B cell (primary cell): ENCODE measurements at places on chromosomes 1 and 21.
A peak's percentile ranks its signal among the peaks of the same experiment; 100 is the strongest.

DNA sequence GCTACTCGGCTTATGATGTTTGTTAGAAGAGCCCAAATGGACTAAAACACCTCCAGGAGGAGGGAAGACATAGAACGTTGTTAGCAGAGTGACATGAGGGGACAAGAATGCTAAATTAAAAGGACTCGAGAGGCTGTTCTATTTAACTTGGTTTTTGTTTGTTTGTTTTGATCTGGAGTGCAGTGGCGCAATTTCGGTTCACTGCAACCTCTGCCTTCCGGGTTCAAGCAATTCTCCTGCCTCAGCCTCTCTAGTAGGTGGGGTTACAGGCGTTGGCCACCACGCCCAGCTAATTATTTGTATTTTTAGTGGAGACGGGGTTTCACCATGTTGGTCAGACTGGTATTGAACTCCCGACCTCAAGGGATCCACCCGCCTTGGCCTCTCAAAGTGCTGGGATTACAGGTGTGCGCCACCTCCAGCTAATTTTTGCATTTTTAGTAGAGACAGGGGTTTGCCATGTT lies 5.1 kb upstream of the HNRNPU start:
- DNase-seq, result no peak

DNA sequence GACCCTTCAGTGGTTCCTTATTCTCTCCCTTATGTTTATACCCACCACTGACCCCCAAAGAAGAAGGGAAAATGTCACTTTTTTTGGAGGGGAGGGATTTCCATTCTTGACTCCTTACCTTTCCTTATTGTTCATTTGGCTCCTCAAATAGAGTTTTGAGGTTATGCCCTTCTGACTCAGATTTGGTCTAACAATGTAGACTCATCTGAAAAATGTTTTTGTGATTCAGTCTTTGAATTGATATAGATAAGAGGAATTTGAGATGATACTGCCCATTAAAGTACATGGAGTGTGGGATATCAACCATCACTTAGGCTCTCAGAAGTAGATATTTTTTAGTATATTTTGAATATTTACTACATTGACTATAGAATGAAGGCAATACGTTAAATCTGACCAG lies 16.1 kb downstream of the USP1 start:
- no peak for DNase-seq

GRCh38 chr1:203406446-203407045 lies 55.6 kb upstream of the FMOD start:
- DNase-seq, result no peak

DNA sequence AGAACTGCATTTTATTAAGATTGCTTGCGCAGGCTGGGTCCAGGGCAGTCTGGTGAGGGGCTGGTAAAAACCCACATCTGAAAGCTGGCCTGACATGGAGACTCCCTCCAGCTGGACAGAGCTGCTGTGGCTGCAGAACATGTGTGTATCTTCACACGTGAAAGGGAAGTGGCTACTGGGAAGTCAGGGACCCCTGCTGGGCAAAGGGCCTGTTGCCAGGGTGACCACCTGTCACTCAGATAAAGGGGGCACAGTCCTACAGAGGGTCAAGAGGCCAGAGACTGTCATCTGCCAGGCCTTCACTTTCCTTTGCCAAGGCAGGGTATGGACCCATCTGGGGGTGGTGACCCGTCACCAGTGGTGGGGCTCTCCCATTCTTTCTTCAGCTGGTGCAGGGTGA lies 17.5 kb downstream of the NKAIN1 start:
- no peak for DNase-seq

DNA sequence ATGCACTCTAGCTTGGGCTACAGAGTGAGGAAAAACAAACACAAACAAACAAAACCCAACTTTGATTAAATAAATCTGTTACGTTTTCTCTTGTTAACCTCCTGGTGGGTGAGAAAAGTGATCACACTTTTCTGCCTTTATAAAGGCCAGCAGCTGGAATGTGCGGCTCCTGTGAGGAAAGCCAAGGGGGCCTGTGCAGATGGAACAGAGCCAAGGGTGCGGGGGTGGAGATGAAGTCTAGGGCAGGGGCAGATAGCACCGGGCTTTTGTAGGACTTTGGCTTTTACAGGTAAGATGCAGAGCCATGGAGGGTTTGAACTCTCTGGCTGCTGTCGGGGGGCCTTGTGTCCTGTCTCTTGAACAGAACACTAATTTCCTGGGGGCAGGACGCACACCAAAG lies 40.7 kb upstream of the GPR37L1 start:
- no peak for DNase-seq

- DNase-seq, result no peak
Measured at GRCh38 chr1:43664369-43664768, 14.4 kb downstream of the KDM4A start.

DNA sequence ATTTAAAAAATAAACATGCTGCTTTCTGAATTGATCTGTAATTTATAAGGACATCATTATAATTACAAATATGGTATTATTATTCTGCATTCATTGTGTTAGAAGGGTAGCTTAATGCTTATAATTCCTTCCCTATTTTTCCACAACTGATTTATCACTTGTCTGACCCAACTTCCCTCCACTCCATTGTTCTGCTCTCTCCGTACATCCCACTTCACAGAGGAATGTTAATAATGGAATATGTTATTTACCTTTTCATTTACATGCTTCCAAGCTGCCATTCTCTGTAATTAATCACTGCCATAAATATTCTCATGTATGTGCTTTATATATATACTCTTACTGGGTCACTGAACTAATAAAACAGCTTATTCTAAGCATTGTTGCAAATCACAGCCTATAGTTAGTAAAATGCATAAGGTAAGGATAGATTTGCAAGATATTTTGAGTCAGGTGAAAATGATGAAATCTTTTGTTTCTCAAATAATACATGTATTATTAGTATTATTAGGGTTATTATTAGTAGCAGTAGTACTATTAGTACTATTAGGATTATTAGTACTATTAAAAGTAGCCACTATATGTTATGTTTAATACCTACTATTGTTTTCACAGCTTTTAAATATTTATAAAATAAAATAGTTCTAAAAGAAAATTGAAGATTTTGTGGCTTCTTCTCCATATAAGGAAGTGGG lies 70.6 kb upstream of the NEK7 start:
- no peak for DNase-seq

DNA sequence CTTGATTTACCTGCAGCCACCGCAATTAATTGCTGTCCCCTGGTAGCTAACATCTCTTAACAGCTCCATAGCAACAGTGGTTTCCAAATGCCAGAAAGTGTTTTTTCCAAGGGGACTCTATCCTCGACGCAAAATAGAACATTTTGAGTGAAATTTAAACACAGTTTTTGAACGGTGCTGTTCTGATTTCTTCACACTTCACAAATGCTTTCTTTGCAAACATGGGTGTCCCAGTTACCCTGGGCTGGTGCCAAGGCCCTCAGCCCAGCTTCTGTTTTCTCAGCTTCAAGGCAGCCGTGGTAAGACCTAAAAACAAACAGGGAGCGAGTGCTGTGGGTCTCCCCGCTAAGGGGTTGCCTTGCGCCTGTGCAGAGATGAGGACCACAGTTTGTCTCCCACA lies 147.3 kb upstream of the VAMP3 start:
- no peak for DNase-seq

GRCh38 chr1:54276617-54277450 lies 76.9 kb downstream of the MRPL37 start:
- no peak for DNase-seq

GRCh38 chr21:36456729-36457414 lies 23.1 kb downstream of the CLDN14 start:
- DNase-seq, result no peak

DNA sequence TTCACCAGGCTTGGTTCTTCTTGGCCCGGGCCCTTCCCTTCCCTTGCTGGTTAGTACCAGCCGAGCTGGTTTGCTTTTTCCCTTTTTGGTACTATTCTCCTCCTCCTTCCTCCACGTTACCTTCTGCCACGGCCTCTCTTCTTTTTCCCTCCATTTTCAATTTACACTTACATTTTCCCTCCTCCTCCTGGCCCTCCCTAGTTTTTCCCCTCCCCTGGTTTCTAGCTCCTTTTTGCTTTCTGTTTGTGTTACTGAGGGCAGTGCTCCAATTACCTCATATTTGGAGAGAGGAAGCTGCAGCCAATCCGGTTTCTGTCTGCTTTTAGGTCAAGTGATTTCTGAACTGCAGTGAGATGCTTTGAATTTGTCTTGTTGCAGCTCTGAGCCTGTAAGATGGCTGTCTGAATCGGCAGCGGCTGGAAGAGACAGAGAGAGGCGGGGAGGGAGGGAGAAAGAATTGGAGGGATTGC lies 63.7 kb downstream of the MACF1 start:
- DNase-seq, result peak; percentile 49

DNA sequence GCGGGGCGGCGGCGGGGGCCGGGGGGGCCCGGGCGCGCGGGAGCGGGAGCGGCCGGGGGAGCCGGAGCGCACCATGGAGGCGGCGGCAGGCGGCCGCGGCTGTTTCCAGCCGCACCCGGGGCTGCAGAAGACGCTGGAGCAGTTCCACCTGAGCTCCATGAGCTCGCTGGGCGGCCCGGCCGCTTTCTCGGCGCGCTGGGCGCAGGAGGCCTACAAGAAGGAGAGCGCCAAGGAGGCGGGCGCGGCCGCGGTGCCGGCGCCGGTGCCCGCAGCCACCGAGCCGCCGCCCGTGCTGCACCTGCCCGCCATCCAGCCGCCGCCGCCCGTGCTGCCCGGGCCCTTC lies 546 bp downstream of the SKI start:
- DNase-seq, result no peak

DNA sequence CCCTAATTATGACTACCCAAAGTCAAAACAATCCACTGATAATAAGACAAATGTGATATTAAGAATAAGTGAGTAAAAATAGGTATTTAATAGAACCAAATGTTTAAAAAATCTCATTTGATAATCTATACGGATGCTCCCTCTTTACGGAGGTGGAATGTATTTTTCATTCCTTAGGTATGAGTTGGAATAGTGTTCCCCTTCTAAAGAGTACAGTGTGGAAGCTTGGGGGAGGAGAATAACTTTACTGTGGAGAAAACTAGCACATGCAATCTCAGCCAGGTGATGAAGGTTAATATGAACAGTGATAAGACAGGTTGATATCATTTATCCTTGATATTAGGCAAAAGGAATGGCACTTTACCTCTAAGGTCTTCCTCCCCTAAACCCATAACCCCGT lies 74.6 kb downstream of the GPR88 start:
- no peak for DNase-seq

DNA sequence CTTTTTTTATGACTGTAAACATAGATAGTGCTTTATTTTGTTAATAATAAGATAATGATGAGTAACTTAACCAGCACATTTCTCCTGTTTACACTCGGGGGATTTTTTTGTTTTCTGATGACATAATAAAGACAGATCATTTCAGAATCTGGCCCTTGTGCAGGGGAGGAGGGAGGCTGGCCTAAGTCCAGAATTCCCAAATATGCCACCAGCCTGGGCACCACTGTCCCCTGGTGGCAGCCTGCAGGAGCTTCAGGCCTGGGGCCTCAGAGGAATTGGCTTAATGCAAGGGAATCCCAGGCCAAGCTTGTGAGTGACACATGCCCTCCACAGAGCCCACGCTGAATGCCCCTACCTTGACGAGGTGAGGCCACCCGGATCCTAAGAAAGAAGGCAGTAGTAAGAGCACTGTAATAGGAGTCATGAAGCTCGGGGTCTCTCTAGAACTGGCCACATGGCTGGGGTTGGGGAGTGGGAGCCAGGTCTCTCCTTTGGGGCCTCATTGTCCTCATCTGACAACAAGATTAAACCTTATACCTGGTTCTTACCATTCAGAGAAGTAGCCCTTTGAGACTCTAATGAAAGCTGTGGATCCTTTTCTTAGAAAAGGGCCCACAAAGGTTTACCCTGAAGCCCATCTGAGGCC lies 24.1 kb downstream of the ETNK2 start:
- DNase-seq, result no peak

GRCh38 chr1:158122833-158123388 lies 57.8 kb upstream of the CD1D start:
- DNase-seq, result no peak

- DNase-seq, result no peak
Measured at GRCh38 chr1:200958597-200958996, 63.9 kb downstream of the INAVA start.

GRCh38 chr1:97619706-97620105 lies 301.1 kb downstream of the DPYD start:
- DNase-seq, result no peak

DNA sequence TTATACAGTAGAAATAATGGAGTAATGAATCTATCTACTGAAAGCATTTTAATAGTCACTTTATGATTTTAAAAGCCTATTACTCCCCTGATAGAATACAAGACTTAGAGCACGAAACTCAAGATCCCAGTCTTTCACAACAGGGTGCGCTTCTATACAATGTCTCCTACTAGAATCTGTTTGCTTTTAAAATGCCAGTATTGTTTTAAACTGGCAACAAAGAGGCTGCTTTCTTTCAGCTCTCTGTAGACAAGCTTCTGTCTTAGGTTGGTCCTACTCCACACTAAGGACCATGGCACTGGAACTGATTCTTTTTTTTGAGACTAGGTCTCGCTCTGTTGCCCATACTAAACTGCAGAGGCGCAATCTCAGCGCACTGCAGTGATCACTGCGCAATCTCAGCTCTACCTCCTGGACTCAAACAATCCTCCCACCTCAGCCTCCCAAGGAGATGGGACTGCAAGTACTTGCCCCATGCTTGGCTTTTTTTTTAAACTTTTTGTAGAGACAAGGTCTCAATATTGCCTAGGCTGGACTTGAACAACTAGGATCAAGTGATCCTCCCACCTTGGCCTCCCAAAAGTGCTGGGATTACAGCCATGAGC lies 4.8 kb downstream of the DCAF8 start:
- no peak for DNase-seq

GRCh38 chr1:39819091-39819812 lies 30.6 kb upstream of the BMP8B start:
- DNase-seq, result no peak

- no peak for DNase-seq
Measured at GRCh38 chr1:215824245-215824644, 257.1 kb downstream of the KCTD3 start.

GRCh38 chr1:164736137-164736536 lies 177.2 kb downstream of the PBX1 start:
- DNase-seq, result no peak

DNA sequence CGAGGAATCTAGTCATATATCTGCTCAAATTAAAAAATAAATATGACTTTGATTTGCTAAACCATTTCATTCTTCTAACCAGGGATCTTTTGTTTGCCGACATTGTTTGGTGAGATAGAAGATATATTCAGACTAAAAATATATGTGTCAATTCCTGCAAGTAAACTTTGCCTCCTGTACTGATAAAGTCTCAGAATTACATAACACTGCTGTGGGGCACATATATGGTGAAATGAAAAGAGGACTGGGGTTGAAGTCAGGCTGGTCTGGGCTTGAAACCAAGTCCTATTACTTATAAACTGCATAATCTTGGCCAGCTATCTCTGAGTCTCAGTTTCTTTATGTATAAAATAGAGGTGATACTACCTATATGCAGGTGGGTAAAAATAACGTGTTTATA lies 9.8 kb downstream of the SCMH1 start:
- no peak for DNase-seq

GRCh38 chr21:34771512-34772028 lies 102.8 kb downstream of the CLIC6 start:
- DNase-seq, result no peak

- DNase-seq, result no peak
Measured at GRCh38 chr1:245512980-245513578, 358.3 kb downstream of the KIF26B start.
